ENCODE measurements at places on chromosomes 2 and 18. TPM values are rescaled to one million over a fixed set of nuclear protein-coding genes. Genes with fewer than 3 reads are reported as not detected.
A peak's percentile ranks its signal among the peaks of the same experiment; 100 is the strongest.

Gene STEAP3
- total RNA-seq, result 9.7 TPM

- H3K4me3 ChIP-seq, result no peak overlapping the region
- no peak overlapping the region for H3K27ac ChIP-seq
- H3K4me1 ChIP-seq, result no peaks in the 10 kb centered on the region
- peaks cover 12% of the 10 kb centered on the region for H3K36me3 ChIP-seq
- no peak for DNase-seq
- no peaks in the 10 kb centered on the region for H3K27me3 ChIP-seq
Observed at GRCh38 chr2:200484934-200485333, 24.9 kb downstream of the KCTD18 start.

DNA sequence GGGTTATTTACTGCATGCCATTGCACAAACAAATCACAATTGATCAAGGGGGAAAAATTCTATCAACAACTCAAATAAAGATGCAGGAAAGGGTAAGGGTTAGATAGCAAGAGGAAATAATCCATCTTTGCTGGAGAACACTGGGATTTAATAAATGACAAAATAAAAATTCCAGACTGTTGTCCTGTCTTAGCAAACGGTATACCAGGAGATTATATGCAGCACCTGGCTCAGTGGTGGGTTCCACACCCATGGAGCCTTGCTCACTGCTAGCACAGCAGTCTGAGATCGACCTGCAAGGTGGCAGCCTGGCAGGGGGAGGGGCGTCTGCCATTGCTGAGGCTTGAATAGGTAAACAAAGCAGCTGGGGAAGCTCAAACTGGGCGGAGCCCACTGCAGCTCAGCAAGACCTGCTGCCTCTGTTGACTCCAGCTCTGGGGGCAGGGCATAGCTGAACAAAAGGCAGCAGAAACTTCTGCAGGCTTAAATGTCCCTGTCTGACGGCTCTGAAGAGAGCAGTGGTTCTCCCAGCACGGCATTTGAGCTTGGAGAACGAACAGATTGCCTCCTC lies 296.5 kb upstream of the THSD7B start:
- H3K27me3 ChIP-seq, result no peaks in the 10 kb centered on the region
- H3K27ac ChIP-seq, result no peak overlapping the region
- H3K4me1 ChIP-seq, result no peaks in the 10 kb centered on the region
- peak; percentile 12 for DNase-seq
- H3K4me3 ChIP-seq, result no peak overlapping the region
- no peaks in the 10 kb centered on the region for H3K36me3 ChIP-seq

Gene CDH19
- 15.5 TPM for total RNA-seq

- H3K27me3 ChIP-seq, result peaks cover 7% of the 10 kb centered on the region
- H3K4me1 ChIP-seq, result peaks cover 9% of the 10 kb centered on the region
- H3K36me3 ChIP-seq, result no peaks in the 10 kb centered on the region
- no peak for DNase-seq
- H3K27ac ChIP-seq, result no peak overlapping the region
- no peak overlapping the region for H3K4me3 ChIP-seq
Observed at GRCh38 chr2:179855673-179856072, 5.7 kb downstream of the ZNF385B start.
